CD4-positive, CD25-positive, alpha-beta regulatory T cell (primary cell): ENCODE measurements at places on chromosomes 6 and 20.
A peak's percentile ranks its signal among the peaks of the same experiment; 100 is the strongest.

- H3K27me3 ChIP-seq, result no peaks in the 10 kb centered on the region
- peak overlapping the region; percentile 72 for H3K27ac ChIP-seq
- no peaks in the 10 kb centered on the region for H3K36me3 ChIP-seq
- DNase-seq, result no peak
Measured at GRCh38 chr6:2861060-2861821, 19.6 kb upstream of the SERPINB1 start.

DNA sequence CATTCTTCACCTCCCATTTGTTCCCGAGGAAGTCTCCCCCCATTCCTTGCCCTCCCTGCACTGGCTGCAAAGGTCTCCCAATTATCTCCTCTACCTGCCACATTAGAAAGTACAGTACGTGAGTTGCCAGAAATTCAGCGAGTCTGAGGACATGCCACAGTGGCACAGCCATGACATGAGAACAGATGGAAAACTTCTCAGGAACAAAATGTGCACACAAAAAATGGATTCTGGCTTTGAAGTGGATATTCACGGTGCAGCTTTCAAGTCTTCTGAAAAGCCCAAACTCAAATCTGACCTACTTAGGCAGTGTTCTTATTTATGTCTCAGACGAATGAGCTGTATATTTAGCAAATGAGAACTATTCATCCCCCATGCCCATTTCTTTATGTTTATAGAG is 269.1 kb upstream of the ARID1B start:
- H3K27me3 ChIP-seq, result peaks cover 8% of the 10 kb centered on the region
- no peak overlapping the region for H3K4me3 ChIP-seq
- no peaks in the 10 kb centered on the region for H3K4me1 ChIP-seq
- H3K27ac ChIP-seq, result no peak overlapping the region

DNA sequence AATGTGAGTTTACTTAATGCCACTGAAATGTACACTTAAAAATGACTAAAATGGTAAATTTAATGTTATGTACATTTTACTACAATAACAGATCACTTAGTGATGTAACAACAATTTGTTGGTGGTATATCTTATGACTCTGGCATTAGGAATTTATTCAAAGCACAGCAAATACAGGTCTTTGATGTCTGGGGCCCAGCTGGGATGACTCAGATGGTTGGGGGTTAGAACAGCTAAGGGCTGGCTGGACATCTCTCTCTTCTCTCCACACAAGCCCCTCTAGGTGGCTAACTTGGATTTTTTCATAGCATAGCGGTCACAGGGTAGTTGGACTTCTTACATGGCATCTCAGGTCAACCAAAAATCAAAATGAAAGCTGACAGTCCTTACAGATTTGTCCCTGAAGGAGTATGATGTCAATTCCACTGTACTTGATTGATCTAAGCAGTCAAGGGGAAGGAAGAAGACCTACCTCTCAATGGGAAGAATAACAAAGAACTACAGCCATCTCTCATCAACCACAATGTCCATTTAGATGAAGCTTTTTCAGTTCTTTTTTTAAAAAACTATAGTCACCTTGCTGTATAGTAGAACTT is 37.5 kb upstream of the LCA5 start:
- no peak overlapping the region for H3K27ac ChIP-seq
- no peaks in the 10 kb centered on the region for H3K27me3 ChIP-seq

GRCh38 chr6:11418290-11418905 is 119.2 kb upstream of the TMEM170B start:
- H3K4me3 ChIP-seq, result no peak overlapping the region
- H3K27me3 ChIP-seq, result no peaks in the 10 kb centered on the region
- H3K4me1 ChIP-seq, result peaks cover 14% of the 10 kb centered on the region
- H3K27ac ChIP-seq, result no peak overlapping the region

- H3K4me3 ChIP-seq, result no peak overlapping the region
- no peak for DNase-seq
- no peaks in the 10 kb centered on the region for H3K4me1 ChIP-seq
- no peaks in the 10 kb centered on the region for H3K36me3 ChIP-seq
- no peak overlapping the region for H3K27ac ChIP-seq
Measured at GRCh38 chr20:51095633-51096521, 73.0 kb upstream of the KCNG1 start.

DNA sequence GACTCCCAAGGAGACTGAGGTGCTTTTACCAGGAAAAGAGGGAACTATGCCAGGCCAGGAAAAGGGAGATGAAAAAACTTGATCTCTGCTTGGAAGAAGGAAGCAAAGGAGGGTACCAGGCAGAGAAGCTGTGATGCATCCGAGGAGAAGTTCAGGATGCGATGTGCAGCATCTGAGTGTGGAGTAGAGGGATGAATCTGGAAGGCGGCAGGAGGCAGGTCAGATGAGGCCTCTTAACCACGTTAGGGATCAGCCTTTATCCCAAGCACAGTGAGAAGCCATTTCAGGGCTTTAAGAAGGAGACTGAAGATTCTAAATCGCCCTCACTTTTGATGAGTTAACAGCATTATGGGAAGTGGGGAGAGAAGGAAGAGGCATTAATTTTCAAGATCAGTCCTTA is 44.9 kb upstream of the EYA2 start:
- H3K4me1 ChIP-seq, result no peaks in the 10 kb centered on the region
- no peaks in the 10 kb centered on the region for H3K36me3 ChIP-seq
- no peaks in the 10 kb centered on the region for H3K27me3 ChIP-seq
- no peak overlapping the region for H3K27ac ChIP-seq

GRCh38 chr20:23445596-23446217 is 6.2 kb downstream of the CSTL1 start:
- no peak overlapping the region for H3K27ac ChIP-seq
- no peaks in the 10 kb centered on the region for H3K27me3 ChIP-seq
- no peaks in the 10 kb centered on the region for H3K4me1 ChIP-seq
- H3K36me3 ChIP-seq, result no peaks in the 10 kb centered on the region
- H3K4me3 ChIP-seq, result no peak overlapping the region

DNA sequence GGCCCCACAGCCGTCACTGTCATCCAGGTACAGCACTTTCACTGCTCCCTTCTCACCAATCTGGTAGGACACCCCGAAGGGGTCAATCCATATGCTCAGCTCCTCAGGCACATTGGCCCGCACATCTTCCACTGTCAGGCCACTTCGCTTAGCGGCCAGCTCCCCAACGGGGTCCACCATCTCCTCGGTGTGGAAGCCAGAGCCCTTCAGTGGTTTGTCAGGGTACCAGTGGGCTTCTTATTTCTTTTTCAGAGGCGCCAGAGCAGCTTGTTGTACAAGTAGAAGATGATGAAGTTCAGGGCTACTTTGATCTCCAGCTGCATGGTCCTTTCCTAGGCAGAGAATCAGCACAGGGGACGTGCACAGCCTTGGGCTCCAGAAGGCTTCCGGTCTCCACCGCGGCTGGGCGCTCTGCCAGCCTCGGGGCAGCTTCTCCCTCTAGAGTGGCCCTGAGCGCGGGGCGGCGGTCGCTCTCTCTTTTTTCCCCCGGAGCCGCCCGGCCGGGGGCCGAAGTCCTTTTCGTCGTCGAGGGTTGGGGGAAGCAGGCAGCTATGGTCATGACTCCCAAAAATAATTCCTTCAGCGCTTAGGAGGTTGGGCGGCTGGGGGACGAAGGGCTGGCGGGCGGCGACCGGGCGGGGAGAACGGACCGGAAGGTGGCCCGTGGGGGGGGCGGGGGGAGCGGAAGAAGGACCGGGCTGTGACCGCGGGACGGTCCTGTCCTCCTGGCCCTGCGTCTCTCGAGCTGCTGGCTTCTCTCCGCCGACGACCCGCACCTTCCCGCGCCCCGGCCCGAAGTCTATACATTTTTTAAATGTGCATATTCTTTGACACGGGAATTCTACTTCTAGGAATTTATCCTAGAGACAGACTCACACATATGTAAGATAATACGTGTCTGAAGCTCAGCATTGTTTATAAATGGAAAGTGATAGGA is 6.5 kb upstream of the ZSCAN9 start:
- H3K27me3 ChIP-seq, result peaks cover 59% of the 10 kb centered on the region
- peaks cover 9% of the 10 kb centered on the region for H3K4me1 ChIP-seq
- peak overlapping the region; percentile 53 for H3K4me3 ChIP-seq
- no peak overlapping the region for H3K27ac ChIP-seq

GRCh38 chr6:145329257-145329656 is 406.1 kb downstream of the EPM2A start:
- no peaks in the 10 kb centered on the region for H3K27me3 ChIP-seq
- H3K4me3 ChIP-seq, result no peak overlapping the region
- DNase-seq, result no peak
- H3K36me3 ChIP-seq, result no peaks in the 10 kb centered on the region
- H3K27ac ChIP-seq, result no peak overlapping the region

GRCh38 chr20:51554538-51555165 is 12.1 kb upstream of the NFATC2 start:
- H3K27ac ChIP-seq, result no peak overlapping the region
- DNase-seq, result no peak
- no peaks in the 10 kb centered on the region for H3K4me1 ChIP-seq
- H3K36me3 ChIP-seq, result no peaks in the 10 kb centered on the region
- H3K27me3 ChIP-seq, result peaks cover 8% of the 10 kb centered on the region

DNA sequence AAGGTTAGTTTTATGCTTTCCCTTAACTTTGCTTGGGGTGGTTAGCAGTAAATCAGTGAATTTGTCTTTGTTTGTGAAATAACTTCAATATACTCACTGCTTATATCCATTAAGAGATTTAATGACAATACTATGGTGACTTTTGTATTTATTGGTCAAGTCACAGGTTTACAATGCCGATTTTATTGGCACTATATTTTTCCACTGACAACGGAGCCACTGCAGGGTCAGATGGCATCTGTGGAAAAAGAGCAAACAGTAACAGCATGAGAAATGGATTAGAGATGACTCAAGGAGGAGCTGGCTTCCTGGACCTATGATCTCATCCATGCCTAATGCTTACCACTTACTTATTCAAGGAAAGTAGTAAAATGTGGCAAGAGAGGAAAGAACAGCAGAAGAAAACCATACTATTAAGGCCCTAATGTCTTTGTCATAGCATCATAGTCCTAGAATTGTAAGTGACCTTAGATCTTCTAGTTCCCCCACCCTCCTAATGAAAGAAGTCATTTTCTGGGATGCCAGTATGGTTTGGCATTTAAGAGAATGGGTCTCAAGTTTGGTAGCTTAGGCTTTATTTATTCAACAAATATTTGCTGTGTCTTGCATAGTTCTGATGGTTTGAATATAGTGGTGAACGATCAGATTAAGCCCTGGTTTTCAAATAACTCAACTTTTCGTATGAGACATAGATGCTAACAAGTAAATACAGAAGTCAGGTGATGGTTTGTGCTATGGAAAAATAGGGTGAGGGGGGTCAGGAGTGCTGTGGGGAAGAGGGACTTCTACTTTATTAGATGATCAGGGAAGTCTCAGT is 18.5 kb downstream of the RNF144B start:
- no peak overlapping the region for H3K4me3 ChIP-seq
- no peaks in the 10 kb centered on the region for H3K4me1 ChIP-seq
- H3K27me3 ChIP-seq, result no peaks in the 10 kb centered on the region
- no peak for DNase-seq
- no peak overlapping the region for H3K27ac ChIP-seq

DNA sequence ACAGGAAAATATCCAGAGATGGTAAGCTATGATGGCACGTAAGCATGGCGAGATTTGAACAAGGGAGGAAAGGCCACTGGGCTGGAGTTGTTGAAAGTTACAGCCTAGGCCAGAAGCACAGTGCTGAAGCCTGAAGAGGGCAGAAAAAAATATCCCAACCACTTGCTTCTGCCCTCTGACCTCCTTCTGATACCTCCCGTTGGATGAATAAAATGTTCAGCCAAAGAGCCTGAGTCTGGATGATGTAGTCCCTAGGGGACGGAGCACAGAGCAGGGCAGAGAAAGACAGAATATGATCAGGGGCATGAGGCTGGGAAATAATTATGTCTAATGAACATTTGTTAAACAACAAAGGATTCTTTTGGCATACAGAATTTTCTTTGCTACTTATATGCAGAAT is 19.7 kb downstream of the KLHL31 start:
- no peaks in the 10 kb centered on the region for H3K36me3 ChIP-seq
- H3K27me3 ChIP-seq, result peaks cover 3% of the 10 kb centered on the region
- peaks cover 15% of the 10 kb centered on the region for H3K4me1 ChIP-seq
- DNase-seq, result no peak
- H3K4me3 ChIP-seq, result no peak overlapping the region

DNA sequence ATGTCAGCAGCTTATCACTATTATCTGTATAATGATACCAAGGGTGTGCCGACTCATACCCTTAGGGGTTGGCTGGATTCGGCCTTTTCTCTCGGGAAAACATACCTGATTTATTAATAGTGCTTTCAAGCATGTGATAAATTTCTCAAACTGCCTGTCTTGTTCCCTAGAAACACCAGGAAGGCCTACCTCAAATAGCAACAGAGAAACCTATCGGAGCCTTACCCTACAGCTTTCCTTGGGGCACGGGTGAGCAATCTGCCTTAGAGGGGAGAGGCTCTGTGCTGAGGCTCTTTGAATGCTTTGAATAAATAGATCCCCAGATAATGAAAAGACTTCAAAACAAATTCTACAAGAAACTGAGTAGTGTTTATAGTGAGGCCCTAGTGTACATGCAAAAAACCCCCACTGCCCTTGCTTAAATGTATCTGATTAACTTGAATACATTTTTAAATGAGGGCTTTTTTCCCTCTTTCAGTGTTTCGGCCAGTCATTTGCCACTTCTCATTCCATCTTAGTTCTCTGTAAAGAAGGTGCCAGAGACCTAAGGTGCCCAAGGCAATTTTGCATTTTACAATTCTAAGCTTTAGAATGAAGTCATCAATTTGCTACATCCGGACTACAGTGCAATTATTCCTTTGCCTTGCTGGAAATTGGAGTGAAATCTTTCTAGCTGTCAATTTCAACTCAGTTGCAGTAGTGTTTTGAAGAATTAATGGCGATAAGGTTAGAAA is 320.1 kb downstream of the ESR1 start:
- H3K36me3 ChIP-seq, result peaks cover 100% of the 10 kb centered on the region
- H3K4me3 ChIP-seq, result no peak overlapping the region
- H3K27me3 ChIP-seq, result no peaks in the 10 kb centered on the region
- DNase-seq, result no peak

DNA sequence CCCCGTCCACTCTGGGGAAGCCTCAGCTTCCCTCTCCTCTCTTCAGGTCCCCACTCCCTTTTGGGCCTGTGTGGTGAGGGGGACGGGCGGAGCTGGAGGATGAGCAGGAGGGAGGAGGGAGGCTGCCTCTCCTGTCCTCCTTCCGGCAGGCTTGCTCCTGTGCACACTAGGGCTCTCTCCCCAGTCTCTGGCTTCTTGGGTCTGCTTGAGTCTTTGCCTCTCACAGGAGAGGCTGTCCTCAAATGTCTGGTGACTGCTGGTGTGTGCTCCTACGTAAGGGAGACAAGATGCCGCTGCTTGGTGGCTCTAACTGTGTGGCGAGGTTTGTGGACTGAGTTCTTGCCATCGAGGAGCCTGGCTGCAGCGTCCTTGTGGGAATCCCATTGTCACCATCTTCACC is 8.8 kb upstream of the SMOC2 start:
- H3K36me3 ChIP-seq, result no peaks in the 10 kb centered on the region
- no peak overlapping the region for H3K27ac ChIP-seq
- H3K4me1 ChIP-seq, result no peaks in the 10 kb centered on the region
- DNase-seq, result no peak
- H3K27me3 ChIP-seq, result no peaks in the 10 kb centered on the region
- no peak overlapping the region for H3K4me3 ChIP-seq
